ENCODE measurements at places on chromosomes 7 and 10. TPM values are rescaled to one million over a fixed set of nuclear protein-coding genes. Genes with fewer than 3 reads are reported as not detected.

GRCh38 chr7:12926206-12926605 is 238.8 kb downstream of the ARL4A start:
- no peak for DNase-seq

DNA sequence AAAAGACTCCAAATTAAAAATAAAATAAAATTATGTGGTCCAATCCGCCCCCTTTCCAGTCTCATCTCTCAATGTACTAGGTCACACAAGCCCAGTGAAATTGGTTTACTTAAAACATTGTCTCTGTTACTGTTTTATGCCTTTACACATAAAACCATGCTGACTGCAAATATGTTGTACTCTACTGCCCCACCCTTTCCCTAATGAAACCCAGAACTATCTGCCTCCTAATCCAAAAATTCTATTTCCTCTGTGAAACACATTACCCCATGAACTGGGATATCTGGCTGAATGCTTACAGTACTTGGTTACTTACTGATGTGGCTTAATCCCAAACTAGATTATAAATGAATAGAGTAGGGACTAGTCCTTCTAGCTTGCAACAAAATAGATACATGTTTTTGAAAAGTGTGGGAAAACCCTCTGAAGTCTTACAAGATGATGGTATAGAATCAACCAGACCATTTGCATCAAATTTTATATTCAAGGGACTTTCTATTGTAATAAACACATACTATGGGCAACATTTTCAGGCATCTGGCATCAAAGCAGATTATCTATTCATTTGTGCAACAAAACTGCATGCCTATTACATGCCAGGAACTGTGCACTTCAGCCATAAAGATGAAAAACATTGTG is 10.0 kb upstream of the KMT2E start:
- no peak for DNase-seq

GRCh38 chr7:135333200-135333599 is 99.6 kb downstream of the STRA8 start:
- no peak for DNase-seq

- DNase-seq = no peak
Observed at GRCh38 chr10:87058171-87058570, 36.5 kb downstream of the GLUD1 start.

GRCh38 chr7:4010923-4011656 is 671.0 kb upstream of the FOXK1 start:
- DNase-seq = no peak

GRCh38 chr7:98210513-98211220 is 572 bp upstream of the BHLHA15 start:
- DNase-seq = no peak

The PHKG1 gene
- total RNA-seq = 1.2 TPM

The SLC29A3 gene
- total RNA-seq = 8.2 TPM

DNA sequence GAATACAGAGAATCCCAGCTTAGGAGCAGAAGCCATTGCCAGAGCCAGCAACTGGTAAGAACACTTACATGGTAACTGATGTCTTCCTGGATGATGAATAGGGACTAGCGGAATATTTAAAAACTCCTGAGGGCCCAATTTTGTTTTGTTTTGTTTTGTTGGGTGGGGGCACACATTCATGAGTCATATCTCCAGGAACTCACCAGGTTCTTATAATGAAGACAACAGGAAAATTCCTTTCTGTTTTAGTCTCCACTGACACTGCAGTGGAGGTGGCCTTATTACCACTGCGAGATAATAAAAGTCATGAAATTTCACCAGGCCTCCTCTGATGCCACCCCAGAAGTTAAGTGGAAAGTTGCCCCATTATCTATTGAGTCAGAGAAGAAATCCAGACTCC is 6.6 kb upstream of the CUZD1 start:
- DNase-seq = no peak
